ENCODE measurements at places on chromosomes 12 and 14.

GRCh38 chr12:6950401-6950801, 755 bp upstream of the PTPN6 start:
- no peak for DNase-seq

GRCh38 chr12:94070520-94070919, 77.9 kb upstream of the PLXNC1 start:
- no peak for DNase-seq

GRCh38 chr14:68379510-68380328, 413.1 kb downstream of the ZFP36L1 start:
- DNase-seq: peak; percentile 43

DNA sequence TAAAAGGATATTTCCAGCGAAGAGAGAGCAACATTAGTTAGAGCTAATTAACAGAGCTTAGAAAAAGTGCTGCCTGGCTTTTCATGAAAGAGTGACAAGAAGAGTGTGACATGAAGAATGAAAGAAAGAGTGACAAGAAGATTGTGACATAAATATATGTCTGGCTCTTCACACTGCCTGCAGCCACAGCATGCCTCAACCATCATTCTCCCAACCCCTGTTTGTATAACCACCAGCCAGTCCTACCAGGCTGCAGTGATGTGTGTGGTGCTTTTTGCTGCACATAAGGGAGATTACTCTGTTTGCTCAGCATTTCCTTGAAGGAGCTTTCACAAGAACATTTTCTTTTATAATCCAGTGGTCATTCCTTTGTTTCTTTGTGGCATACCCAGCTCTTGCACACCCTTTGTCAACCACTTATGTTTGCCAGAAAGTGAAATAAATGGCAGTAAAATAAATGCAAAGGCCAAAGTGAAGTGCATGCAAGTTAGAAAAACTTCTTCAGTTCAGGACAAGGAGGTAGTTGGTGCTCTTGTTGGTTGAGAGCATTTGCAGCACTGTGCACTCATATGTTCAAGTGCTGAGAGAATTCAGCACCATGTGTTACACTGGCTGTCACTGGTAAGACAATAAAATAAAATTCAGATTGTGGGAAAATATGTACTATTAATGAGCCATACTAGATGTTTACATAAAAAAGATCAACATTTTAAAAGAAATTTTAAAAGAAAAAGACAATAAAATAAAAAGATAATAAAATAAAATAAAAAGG, 50.6 kb downstream of the KIF21A start:
- no peak for DNase-seq

DNA sequence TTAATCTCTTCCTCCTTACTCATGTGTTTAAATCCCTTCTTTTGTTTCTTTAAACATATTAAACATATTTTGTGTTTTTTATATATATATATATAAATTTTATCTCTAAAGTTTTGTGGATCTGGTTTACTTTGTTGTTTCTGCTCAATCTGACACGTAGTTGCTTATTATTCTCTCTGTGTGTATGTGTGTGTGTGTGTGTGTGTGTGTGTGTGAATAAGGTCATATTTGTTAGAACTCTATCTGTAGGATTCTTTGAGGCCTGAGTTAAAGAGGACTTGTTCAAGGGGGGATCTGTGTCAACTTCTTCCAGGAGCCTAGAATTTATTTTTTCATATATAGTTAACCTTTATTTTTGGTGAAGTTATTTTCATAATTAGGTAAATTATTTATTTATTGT, 2.7 kb downstream of the GPR65 start:
- DNase-seq: no peak

DNA sequence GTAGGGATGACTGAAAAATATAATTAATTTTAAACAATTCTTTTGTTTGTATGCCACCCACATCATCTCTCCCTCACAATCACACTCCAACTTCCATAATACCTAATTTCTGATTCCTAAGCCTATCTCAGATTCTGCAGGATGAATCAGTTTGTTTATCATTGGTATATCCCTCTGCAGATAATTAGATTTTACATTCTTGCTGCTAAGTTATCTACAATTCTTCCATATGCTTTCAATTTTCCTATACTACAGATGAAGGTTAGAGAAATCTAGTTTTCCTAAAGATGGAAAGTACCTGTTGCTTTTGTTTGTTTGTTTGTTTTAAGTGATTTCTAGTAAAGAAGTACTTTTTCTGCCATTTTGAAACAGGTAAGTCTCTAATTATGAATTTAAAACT, 105.3 kb downstream of the ANKS1B start:
- no peak for DNase-seq

DNA sequence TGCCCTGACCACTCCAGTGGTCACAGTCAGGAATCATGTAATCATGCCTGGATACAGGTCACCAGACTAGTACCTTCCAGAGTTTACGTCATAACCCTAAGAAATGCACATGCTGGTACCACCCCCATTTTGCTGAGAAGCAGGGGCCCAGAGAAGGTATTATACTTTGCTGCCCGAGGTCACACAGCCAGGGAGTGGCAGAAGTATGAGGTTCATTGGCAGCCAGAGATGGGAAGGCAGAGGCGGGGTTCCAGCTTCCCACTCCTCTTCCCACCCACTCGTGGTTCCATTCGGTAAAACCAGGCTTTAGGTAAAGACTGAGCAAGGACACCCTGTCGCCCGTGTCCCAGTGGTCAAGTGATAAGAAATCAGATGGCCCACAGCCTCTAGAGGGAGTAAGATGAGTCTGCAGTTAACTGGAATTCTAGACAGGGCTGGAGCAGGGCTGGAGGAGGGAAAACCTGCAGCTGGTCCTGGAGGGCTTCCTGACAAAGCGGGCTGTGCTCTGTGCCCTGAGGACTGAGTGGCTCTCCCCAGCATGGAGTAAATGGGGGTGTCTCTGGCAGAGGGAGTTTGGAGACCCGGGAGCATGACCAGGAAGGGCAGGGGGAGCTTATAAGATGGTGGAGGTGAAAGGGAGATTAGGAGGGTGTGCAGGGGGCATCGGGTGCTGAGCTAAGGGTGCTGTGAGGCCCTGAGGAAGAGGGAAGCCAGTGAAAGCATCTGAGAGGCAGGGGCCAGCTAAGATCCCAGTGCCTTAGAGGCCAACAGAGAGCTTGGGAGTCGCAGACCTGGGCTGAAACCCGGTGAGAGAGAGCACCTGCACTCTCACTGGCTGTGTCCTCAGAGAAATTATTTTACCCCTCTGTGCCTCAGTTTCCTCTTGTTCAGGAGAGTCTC, 5.7 kb downstream of the FAM222A start:
- no peak for DNase-seq

GRCh38 chr14:94170136-94170535, 4.0 kb upstream of the PPP4R4 start:
- no peak for DNase-seq

- no peak for DNase-seq
Observed at GRCh38 chr14:87960013-87960787, 32.8 kb downstream of the GALC start.

DNA sequence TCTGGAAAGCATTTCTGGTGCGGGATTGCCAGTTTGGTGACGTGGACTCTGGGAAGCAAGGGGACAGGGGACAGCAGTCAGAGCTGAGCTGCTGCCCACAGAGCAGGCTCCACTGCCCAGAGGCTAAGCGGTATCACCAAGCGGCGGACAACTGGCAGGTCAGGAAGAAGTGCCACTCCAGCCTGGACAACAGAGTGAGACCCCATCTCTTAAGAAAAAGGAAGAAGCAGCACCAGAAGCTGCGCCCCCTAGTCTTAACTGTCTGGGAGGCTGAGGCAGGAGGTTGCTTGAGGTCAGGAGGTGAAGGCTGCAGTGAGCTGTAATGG, 31.8 kb upstream of the MMP17 start:
- DNase-seq: no peak

- no peak for DNase-seq
Observed at GRCh38 chr14:35643513-35643912, 109.5 kb downstream of the INSM2 start.

DNA sequence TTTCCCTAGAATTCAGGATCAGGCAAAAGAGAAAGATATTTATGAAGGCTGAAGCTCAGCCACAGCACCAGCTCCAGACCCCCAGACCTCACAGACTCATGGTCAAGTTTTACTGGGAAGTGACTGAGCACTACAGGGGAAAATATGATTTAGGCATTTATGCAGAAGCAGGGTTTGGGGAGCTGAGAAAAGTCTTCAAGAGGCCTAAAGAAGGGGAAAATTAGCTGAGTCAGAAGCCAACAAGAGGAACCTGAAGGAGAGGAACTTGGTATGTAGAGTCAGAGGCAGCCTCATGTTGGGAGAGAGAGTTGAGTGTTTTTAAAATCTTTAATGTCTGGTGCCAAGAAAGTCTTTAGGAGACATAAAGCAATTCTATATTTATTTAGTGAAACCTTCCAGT, 63.0 kb downstream of the FOS start:
- no peak for DNase-seq
